ENCODE measurements at places on chromosomes 11 and 22. TPM values are rescaled to one million over a fixed set of nuclear protein-coding genes. Genes with fewer than 3 reads are reported as not detected.

DNA sequence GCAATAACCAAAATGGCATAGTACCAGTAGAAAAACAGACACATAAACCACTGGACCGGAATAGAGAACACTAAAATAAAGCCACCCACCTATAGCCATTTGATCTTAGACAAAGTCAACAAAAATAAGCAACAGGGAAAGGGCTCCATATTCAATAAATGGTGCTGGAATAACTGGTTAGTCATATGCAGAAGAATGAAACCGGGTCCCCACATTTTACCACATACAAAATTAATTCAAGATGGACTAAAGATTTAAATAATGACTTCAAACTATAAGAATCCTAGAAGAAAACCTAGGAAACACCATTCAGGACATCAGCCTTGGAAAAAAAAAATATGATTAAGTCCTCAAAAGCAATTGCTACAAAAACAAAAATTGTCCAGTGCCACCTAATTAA lies 30.1 kb upstream of the NOX4 start:
- DNase-seq = peak; percentile 29

DNA sequence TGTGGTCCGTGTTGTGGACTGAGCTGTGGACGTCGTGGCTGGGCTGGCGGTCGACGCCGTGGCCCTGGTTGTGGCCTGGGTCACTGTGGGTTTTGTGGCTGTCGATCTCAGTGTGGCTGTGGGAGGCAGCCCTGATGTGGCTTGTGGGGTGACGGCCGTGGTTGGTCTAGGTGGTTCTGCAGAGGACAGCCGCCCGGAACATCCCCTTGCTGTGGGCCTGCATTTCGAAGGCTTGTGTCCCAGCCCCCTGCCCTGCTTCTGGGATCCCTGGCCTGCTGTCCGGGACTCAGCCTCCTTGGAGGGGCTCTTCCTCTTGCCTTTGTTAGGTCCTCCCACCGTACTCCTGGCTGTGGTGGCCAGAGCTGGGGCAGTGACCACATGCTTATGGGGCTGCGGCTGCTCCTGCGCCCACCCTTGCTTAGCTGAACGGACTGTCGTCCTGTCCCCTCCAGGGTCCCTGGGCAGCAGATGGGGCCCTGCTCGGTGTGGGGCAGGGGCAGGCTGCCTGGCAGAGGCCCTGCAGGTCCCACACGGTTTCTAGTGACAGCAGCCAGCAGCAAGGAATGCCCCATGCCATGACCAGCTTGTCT lies 17.1 kb downstream of the MUC6 start:
- DNase-seq = no peak

DNA sequence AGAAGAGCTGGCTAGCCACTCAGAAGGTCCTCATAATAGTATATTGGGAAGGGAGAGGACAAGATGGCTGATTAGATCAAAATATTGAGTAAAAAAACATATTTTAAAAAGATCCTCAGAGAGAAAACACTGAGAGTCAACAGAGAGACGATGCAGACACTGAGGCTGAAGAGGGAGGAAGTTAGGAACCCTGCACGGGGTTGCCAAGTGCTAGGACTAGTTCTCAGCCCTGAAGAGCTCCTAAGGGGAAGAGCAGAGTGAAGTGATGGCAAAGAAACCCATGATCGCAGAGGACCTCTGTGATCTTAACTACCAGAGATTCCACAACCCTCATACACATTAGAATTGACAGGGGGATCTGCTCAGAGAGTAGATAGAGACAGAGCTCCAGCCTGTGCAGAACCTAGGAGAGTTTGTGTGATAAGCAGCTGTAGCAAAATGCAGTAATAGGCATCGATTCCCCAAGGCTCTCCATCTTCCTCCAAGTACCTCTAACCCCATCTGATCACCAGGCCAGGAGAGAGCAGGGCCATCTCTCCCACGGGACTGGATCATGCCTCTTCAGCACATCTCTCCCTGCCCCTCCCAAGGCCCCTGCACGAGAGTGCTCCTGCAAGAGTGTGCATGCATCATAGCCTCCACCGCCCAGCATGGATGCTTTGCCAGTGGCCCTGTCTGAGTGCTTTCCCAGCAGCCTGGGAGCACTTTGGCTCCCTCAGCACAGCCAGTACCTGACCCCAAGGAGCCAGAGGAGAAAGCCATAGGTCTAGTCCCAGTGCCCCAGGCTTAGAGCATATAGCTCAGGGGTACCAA lies 41.2 kb upstream of the ARL14EP start:
- DNase-seq = no peak

DNA sequence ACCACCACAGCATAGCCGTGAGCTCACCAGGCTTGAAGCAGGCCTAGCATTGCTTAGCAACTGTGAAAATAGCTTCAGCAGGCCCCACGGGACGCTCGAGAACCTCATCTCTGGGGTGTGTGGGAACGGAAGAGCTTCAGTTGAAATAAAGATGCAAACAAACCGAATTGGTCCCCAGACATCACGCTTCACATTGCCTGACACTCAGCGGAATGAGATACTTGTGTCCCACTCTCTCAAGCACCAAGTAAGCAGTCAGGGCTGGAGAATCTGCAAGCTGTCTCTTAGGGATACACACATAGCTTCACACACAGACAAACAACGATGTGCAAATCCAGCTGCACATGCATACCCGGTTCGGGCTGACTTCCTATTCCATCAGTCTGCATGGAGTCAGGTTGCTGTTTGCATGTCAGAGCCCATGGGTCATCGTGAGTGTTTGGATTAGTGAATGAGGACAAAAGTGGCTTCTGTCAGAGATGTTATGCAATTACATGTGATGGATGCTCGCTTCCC lies 205.7 kb downstream of the SNX19 start:
- DNase-seq = no peak

- peak; percentile 75 for DNase-seq
Observed at GRCh38 chr11:64152841-64153691, 12.8 kb downstream of the MACROD1 start.

GRCh38 chr11:127281534-127281933 lies 281.0 kb upstream of the KIRREL3 start:
- DNase-seq = no peak

DNA sequence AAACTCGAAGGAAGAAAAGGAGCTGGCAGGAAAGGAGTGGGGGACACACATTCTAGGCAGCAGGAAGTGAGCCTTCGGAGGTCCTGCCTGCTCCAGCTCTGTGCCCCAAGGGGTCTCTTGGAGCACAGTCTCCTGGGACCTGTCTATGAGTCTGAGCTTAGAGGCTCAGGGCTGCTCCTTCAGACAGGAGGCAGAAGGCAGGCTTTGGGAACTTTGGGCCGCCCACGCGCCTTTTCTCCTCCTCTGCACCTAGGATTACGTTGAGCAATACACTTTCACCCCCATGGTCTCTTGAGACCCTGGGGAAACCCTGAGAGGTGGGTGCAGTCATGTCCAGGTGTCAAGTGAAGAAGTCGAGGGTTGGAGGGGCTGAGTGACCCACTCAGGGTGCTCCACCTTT lies 965 bp downstream of the TCN2 start:
- peak; percentile 10 for DNase-seq

OR5A1 gene
- not detected for total RNA-seq

MUC2 gene
- not detected for total RNA-seq

GLYATL2 gene
- total RNA-seq = 0.65 TPM

CENPM gene
- total RNA-seq = 5.7 TPM

PNPLA5 gene
- total RNA-seq = not detected

MPPED2 gene
- not detected for total RNA-seq

All from GM23248 (cell line).